ENCODE measurements at places on chromosomes 2 and 18.

DNA sequence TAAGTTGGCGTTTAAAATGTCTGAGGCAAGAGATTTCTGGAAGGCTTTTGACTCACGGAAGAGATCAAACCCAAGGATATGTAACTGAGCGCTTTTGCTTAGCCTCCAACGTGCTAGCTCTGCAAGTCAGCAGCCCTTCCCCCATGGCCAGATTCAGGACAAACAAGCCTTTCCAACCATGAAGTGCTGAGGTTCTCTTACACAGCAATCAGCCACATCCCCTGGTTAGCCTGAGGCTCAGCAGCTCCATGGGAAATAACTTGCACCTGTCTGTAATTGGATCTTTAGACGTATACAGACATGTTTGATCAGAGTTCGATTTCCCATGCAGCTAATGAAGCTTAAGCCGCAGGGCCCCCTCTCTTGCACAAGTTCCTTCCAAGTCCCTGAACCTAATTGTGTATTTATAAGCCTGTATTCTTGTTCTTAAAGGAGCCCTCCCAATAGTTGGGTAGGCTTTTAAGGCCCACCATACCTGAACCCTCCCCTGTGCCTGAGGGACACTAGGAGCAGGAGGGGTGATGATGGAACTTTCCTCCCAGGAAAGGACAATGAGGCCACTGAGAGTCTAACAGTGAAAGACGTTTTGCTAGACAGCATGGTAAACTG lies 2.1 kb upstream of the TMEM131 start:
- no peak for DNase-seq

GRCh38 chr18:9231852-9232486 lies 95.4 kb downstream of the ANKRD12 start:
- no peak for DNase-seq

GRCh38 chr2:212911011-212911410 lies 240.4 kb downstream of the IKZF2 start:
- DNase-seq: no peak

GRCh38 chr2:237198164-237198855 lies 112.6 kb downstream of the COPS8 start:
- DNase-seq: no peak

DNA sequence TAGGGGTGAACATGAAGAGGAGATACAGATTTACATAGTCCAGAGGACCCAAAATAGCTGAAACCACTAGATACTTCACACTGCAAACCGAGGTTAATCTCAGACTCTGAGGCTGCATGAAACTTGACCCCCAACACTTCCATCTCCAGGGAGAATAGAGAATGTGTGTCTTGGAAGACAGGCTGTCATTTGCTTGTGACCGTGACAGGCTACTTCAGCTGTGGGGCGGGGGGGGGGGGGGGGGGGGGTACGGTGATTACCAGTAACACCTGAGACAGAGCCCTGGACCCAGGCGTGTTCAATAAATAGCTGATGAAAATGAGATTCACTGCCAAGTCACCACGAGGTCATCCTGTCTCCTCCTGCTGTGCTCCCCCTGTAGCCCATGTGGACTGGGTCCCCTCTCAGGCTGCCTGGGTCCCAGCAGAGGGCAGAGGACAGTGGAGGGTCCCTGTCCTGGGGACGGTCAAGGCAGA lies 5.7 kb upstream of the KLHL29 start:
- no peak for DNase-seq

DNA sequence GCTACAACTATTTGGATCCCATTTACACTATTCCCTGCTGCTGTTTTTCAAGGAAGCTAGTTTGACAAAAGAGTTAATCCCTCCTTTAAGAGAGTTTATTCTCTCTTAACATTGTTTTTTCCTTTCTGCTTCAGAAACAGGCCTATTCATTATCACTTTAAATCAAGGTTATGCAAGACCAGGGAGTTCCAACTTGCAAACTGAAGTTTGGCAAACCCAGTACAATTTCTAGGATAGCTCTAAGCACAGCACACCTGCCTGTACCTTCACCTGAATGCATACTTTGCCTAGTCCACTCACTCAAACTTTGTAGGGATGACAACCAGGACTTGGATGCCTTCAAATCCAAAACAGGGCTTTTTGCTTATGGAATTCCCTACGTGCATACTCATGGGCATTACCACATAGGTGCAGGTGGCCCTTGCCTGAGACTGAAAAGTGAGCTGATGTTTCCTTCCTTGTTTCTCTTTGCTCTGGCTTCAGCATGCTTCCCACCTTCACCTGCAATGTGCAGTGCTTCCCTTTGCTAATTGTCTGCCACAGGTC lies 193.8 kb upstream of the MMADHC start:
- DNase-seq: no peak

DNA sequence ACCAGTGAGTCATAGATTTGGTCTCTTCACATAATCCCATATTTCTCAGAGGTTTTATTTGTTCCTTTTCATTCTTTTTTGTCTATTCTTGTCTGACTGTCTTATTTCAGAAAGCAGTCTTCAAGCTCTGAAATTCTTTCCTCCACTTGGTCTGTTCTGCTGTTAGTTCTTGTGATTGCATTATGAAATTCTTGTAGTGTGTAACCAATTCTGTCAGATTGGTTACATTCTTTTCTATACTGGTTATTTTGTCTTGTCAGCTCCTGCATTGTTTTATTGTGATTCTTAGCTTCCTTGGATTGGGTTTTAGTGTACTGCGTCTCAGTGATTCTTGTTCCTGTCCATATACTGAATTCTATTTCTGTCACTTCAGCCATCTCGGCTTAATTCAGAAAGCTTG lies 18.6 kb downstream of the EHBP1 start:
- no peak for DNase-seq

Measured in B cell (primary cell).